ENCODE measurements at places on chromosomes 5 and 9.

DNA sequence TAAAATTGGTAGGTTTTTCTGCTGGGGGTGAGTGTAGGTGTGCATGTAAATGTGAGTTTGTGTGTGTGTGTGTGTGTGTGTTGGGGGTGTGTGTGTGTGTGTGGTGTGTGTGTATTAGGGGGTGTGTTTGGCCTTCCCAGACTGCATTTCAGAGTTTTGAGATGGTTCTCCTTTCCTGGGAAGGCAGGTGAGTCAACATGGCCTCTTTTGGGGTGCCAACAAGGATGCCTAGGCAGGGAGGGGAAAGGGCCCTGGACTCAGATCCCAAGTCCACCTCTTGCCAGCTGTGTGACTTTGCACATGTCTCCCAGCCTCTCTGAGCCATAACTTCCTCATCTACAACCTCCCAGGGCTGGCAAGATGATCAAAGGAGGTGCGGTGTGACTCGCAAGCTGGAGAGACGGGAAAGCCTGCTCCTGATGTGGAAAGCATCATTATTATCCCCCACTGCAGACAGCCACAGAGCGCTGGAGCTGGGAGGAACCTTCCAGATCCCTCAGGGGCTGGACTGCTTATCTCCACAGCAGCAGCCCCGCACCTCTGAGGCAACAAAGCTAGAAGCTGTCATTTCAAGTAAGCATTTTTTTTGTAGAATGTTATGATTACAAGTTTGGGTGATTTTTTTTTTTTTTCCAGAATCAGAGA lies 63.5 kb upstream of the TBC1D2 start:
- H3K4me1 ChIP-seq, result peaks cover 26% of the 10 kb centered on the region
- no peak for DNase-seq
- no peaks in the 10 kb centered on the region for H3K27me3 ChIP-seq
- no peak overlapping the region for H3K4me3 ChIP-seq

DNA sequence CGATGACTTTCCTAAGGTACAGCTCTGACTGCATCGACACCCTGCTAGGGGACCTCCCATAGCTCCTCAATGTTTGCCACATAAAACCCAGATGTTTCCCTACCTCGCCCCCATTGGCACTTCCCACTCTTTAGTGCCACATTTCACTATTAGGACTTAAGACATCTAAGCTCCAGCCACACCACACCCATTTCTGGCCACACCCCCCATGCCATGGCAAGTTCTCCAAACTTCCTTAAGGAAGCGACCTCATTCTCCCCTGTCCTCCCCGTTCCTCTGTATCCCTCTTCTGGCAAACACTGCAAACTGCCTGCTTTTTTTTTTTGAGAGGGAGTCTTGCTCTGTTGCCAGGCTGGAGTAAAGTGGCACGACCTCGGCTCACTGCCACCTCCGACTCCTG lies 62.9 kb downstream of the USP20 start:
- H3K27ac ChIP-seq, result no peak overlapping the region
- H3K36me3 ChIP-seq, result no peaks in the 10 kb centered on the region
- no peak overlapping the region for H3K4me3 ChIP-seq
- no peaks in the 10 kb centered on the region for H3K27me3 ChIP-seq
- DNase-seq, result peak; percentile 78

- H3K4me3 ChIP-seq, result no peak overlapping the region
- DNase-seq, result peak; percentile 18
- no peaks in the 10 kb centered on the region for H3K27me3 ChIP-seq
- no peaks in the 10 kb centered on the region for H3K36me3 ChIP-seq
- H3K27ac ChIP-seq, result no peak overlapping the region
- no peaks in the 10 kb centered on the region for H3K4me1 ChIP-seq
Measured at GRCh38 chr9:304106-304505, 89.4 kb downstream of the DOCK8 start.

GRCh38 chr9:88889386-88889785 lies 101.9 kb upstream of the S1PR3 start:
- DNase-seq, result no peak
- H3K4me1 ChIP-seq, result no peaks in the 10 kb centered on the region
- no peaks in the 10 kb centered on the region for H3K27me3 ChIP-seq
- no peak overlapping the region for H3K4me3 ChIP-seq
- H3K36me3 ChIP-seq, result no peaks in the 10 kb centered on the region

- H3K27ac ChIP-seq, result no peak overlapping the region
- H3K36me3 ChIP-seq, result no peaks in the 10 kb centered on the region
- no peak for DNase-seq
Measured at GRCh38 chr5:53603009-53603687, 42.7 kb downstream of the NDUFS4 start.

DNA sequence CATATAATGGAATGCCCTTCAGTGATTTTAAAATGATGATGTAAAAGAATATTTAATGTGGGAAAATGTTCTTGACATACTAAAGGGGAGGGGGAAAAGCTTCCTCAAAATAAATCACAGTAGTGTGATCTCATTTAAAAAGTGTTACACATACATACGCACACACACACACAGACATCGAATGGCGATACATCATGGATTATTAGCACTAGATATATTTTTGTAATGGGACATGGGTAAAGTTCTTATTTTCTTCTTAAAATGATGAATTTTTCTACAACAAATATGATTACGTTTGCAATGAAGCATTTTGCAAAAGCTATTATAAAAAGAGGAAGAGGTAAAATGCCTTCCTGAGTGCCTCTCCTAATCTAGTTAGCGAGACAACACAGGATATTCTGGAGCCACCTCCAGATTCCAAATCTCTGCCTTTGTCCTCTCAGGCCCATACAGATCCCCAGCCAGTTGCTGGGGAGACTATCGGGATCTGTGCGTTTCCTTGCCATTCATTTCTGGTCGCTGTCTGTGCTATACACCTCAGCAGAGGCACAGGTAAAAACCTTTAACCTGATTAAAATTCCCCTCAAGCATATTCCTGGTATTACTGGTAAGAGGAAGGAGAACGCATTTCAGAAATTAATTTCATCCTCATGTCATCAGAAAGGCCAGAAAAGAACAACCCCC lies 69.6 kb downstream of the SLC28A3 start:
- no peak overlapping the region for H3K27ac ChIP-seq
- H3K27me3 ChIP-seq, result no peaks in the 10 kb centered on the region
- no peak for DNase-seq

DNA sequence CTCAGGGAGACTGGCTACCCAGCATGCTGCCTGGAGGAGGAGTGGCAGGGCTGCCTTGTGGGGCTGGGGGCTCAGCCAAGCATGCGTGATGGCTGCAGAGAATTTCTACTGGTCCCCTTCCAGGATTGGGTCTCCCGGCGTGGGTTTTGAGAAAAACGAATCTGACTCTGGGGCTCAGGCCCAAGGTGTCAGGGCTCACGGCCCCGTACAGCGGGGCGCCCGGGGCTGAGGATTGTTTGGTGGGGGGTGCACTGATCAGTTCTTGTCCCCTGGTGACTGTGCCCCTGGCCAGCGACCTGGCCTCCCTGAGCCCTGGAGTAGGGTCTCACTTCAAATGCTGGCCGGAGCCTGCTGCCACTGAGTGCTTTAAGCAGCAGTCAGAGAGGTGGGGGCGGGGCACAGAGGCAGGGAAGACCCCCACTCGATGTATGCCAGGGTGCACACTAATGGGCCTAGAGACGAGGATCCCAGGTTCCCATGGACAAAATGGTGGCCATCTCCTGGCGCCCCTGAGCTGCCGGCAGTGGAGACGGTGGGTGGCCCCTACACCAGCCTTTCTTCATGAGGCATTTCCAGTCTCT lies 45.5 kb upstream of the RNU6ATAC start:
- no peak for DNase-seq
- H3K36me3 ChIP-seq, result no peaks in the 10 kb centered on the region
- H3K27ac ChIP-seq, result no peak overlapping the region
- H3K4me3 ChIP-seq, result no peak overlapping the region
- no peaks in the 10 kb centered on the region for H3K4me1 ChIP-seq
- no peaks in the 10 kb centered on the region for H3K27me3 ChIP-seq

DNA sequence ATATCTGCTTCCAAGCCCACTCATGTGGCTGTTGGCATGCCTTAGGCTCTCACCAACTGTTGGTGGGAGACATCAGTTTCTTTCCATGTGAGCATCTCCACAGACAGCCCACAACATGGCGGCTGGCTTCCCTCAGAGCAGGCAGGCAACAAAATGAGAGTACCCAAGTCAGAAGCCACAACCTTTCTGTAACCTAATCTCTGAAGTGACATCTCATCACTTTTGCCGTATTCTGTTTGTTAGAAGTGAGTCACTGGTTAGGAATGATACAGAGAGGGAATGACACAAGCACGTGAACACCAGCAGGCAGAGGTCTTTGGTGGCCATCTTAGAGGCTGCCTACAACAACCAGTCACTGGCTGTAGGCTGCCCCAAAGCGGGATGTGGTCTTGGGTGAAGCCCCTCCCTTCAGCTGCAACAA lies 88.6 kb upstream of the RASGRF2 start:
- no peaks in the 10 kb centered on the region for H3K36me3 ChIP-seq
- peak; percentile 75 for DNase-seq
- no peak overlapping the region for H3K4me3 ChIP-seq
- no peaks in the 10 kb centered on the region for H3K27me3 ChIP-seq

- no peak for DNase-seq
- no peak overlapping the region for H3K27ac ChIP-seq
- H3K4me3 ChIP-seq, result no peak overlapping the region
- H3K27me3 ChIP-seq, result no peaks in the 10 kb centered on the region
- peaks cover 5% of the 10 kb centered on the region for H3K4me1 ChIP-seq
- no peaks in the 10 kb centered on the region for H3K36me3 ChIP-seq
Measured at GRCh38 chr5:150321784-150322183, 19.1 kb upstream of the ARSI start.

DNA sequence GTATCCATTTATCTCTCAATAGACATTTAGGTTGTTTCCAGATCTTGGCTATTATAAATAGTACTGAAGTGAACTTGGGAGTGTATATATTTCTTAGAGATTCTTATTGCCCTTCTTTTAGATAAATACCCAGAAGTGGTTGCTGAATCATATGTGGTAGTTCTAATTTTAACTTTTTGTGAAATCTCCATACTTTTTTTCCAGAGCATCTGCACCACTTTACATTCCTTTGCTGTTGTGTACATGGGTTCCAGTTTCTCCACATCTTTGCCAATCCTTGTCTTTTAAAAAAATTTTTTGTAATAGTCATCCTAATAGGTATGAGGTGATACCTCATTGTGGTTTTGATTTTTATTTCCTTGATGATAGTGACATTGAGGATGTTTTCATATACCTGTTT lies 303.7 kb downstream of the CCDC171 start:
- H3K27ac ChIP-seq, result no peak overlapping the region
- DNase-seq, result no peak
- H3K36me3 ChIP-seq, result no peaks in the 10 kb centered on the region
- no peak overlapping the region for H3K4me3 ChIP-seq
- H3K27me3 ChIP-seq, result no peaks in the 10 kb centered on the region
- H3K4me1 ChIP-seq, result no peaks in the 10 kb centered on the region

GRCh38 chr5:179806250-179807048 lies at the start of gene MGAT4B:
TSS of gene MGAT4B (minus strand) at chr5:179806866. CDS start at chr5:179806583, 283 bp downstream.
- peak within 1 kb of the TSS; percentile 94 for H3K27ac ChIP-seq
- no peaks in the 10 kb centered on the region for H3K27me3 ChIP-seq
- peak within 1 kb of the TSS; percentile 82 for H3K4me3 ChIP-seq
- no peaks in the 10 kb centered on the region for H3K36me3 ChIP-seq
- H3K4me1 ChIP-seq, result peaks cover 4% of the 10 kb centered on the region

DNA sequence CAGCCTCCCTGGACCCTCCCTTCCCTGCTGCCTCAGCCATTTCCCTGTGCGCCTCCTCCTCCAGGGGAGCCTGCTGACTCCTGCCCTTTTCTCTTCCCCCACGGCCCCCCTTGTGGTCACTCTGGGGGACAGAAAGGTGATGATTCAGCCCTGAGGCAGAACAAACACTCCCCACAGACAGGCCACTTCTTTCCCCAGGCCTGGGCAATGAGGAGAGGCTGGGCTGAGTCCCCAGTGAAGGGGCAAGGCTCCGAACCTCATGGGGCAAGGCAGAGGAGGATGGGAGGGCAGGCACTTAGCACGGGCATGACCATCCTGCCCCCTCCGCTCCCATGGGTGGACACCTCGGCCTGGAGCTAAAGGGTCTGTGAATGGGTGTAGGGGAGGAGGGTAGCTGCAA lies 21.0 kb downstream of the CSF1R start:
- DNase-seq, result no peak
- no peaks in the 10 kb centered on the region for H3K36me3 ChIP-seq
- H3K27ac ChIP-seq, result no peak overlapping the region
- no peaks in the 10 kb centered on the region for H3K4me1 ChIP-seq

- H3K27ac ChIP-seq, result no peak overlapping the region
- no peaks in the 10 kb centered on the region for H3K36me3 ChIP-seq
- DNase-seq, result peak; percentile 89
Measured at GRCh38 chr5:7391814-7392692, 3.9 kb upstream of the ADCY2 start.

DNA sequence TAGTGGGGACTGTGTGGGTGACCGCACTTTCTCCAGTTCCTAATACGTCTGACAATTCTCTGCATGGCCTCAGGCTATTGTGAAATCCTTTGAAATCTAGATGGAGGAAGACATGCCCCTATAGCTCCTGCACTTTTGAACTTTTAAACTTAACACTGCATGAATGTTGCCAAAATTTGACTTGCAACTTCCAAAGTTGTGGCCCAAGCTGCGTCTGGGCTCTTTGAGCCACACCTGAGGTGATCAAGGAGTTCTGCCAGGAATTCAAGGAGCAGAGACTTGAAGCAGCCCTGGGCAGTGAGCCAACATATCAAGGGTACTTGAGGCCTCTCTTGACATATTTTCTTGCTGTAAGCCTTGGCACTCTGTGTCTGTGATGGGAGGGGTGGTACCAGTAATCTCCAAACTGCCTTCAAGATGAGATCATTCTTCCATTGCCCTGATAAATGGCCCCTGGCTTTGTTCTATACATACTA lies 1336.1 kb upstream of the CDH9 start:
- no peak overlapping the region for H3K4me3 ChIP-seq
- no peaks in the 10 kb centered on the region for H3K36me3 ChIP-seq
- peak; percentile 44 for DNase-seq
- no peaks in the 10 kb centered on the region for H3K27me3 ChIP-seq
- H3K4me1 ChIP-seq, result no peaks in the 10 kb centered on the region

- no peak overlapping the region for H3K4me3 ChIP-seq
- no peak overlapping the region for H3K27ac ChIP-seq
- no peak for DNase-seq
- no peaks in the 10 kb centered on the region for H3K4me1 ChIP-seq
Measured at GRCh38 chr9:37732952-37733351, 20.7 kb upstream of the TRMT10B start.

GRCh38 chr9:129164246-129164930 lies 13.7 kb downstream of the IER5L start:
- H3K4me1 ChIP-seq, result peaks cover 7% of the 10 kb centered on the region
- no peaks in the 10 kb centered on the region for H3K27me3 ChIP-seq
- H3K36me3 ChIP-seq, result no peaks in the 10 kb centered on the region
- H3K4me3 ChIP-seq, result no peak overlapping the region

DNA sequence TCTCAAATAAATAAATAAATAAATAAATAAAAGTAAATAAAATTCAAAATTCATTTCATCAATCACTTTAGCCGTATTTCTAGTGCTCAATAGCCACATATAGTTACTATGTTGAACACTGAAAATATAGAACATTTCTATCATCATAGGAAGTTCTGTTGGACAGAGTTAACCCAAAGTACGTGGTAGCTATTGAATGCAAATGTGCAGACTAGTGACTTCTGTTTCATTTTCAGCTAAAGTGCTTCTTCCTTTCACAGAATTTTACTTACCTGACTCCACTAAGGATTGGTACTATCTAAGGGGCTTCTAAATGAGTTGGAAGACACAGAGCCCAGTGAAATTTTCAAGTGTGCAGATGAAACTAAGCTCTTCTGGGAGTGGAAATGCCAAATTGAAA lies 1208.3 kb downstream of the MAT2B start:
- DNase-seq, result no peak
- H3K36me3 ChIP-seq, result no peaks in the 10 kb centered on the region
- H3K27ac ChIP-seq, result no peak overlapping the region
- H3K4me3 ChIP-seq, result no peak overlapping the region
- H3K27me3 ChIP-seq, result no peaks in the 10 kb centered on the region

GRCh38 chr9:642014-642413 lies 199.5 kb upstream of the DMRT1 start:
- H3K36me3 ChIP-seq, result no peaks in the 10 kb centered on the region
- DNase-seq, result no peak
- H3K27me3 ChIP-seq, result no peaks in the 10 kb centered on the region
- H3K4me1 ChIP-seq, result no peaks in the 10 kb centered on the region
- no peak overlapping the region for H3K27ac ChIP-seq

All from mesendoderm (in vitro differentiated cells).